Ammon's horn (tissue), 1 donor: ENCODE measurements at places on chromosomes 1 and 21.

DNA sequence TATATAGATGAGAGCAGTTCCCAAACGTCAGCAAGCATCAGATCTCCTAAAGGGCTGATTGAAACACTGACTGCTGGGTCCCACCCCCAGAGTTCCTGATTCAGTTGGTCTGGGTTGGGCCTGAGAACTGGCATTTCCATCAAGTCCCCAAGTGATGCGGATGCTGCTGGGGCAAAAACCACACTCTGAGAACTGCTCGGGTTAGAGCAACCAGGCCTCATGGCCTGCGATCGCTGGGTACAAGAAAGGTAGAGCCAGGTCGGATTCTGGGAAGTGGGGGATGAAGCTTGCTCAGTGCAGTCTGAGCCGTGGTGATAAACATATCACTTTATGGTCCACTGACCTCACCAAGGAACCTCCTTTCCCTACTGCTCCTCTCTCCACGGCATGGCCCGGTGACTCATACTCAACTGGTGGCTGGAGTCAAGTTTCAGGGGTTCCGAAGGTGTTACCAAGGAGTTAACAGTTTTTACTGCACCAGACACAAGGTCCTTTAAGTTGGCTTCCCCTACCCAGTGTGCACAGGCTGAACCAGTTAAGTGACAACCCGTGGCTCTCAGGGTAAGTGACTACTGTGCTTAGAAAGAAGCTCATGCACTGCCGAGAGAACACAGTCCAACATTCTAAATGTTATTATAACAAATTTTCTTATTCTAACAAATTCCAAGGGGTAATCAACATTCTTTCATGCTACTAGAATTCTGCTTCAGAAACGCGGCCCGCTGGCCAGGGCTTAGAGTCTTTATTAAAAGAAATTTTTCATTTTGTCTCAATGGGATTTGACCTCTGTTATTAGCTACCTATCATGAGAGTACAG, 153.5 kb downstream of the TGFBR3 start:
- DNase-seq = no peak

DNA sequence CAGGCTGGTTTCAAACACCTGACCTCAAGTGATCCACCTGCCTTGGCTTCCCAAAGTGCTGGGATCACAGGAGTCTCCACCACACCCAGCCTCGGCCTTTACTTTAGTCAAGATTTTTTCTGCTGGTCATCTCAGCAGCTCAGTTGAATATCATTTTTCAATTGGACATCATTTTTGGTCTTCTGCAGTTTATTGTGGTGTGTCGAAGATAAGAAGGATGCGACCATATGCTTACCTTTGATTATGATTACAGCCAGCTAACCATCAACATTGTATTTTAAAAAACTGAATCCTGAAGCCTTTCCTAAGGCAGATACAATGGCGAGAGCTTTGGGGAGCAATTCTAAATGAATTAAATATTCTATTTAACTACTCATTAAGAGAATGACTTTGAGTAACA, 12.3 kb upstream of the NFIA start:
- DNase-seq = no peak

GRCh38 chr1:116375887-116376728, 3.1 kb downstream of the ATP1A1 start:
- DNase-seq = peak; percentile 61

DNA sequence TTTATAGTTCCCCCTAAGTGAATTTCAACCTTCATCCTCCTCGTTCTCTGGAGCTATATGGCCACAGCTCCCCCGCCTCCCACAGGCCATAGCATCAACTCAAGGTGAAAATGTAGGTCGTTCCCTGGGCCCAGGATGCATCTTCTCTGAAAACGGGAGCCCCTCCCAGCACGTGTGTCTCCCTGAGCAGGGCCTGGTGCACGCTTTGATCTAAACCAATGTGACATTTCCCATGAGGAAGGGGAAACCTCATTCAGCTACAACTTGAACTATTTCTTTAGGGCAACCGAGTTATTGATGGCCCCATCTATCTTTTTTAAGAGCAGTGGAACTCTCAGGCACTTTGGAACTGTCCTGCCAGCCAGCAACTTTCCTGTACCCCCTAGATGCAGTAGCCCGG, 57.8 kb upstream of the BACE2 start:
- no peak for DNase-seq

GRCh38 chr1:9058465-9058864, 11.0 kb downstream of the SLC2A5 start:
- no peak for DNase-seq

GRCh38 chr21:17667256-17667655, 54.6 kb upstream of the BTG3 start:
- no peak for DNase-seq
